ENCODE measurements at places on chromosomes 5 and 9. TPM values are rescaled to one million over a fixed set of nuclear protein-coding genes. Genes with fewer than 3 reads are reported as not detected.

- DNase-seq: no peak
- no peaks in the 10 kb centered on the region for H3K4me1 ChIP-seq
- no peak overlapping the region for H3K27ac ChIP-seq
- H3K27me3 ChIP-seq: no peaks in the 10 kb centered on the region
Measured at GRCh38 chr5:165139721-165140120, 1634.3 kb downstream of the MAT2B start.

Gene SLIT3
- total RNA-seq: 60.5 TPM

Gene DIPK1B
- total RNA-seq: 4.1 TPM

Gene PCDHA11
- total RNA-seq: 0.48 TPM

DNA sequence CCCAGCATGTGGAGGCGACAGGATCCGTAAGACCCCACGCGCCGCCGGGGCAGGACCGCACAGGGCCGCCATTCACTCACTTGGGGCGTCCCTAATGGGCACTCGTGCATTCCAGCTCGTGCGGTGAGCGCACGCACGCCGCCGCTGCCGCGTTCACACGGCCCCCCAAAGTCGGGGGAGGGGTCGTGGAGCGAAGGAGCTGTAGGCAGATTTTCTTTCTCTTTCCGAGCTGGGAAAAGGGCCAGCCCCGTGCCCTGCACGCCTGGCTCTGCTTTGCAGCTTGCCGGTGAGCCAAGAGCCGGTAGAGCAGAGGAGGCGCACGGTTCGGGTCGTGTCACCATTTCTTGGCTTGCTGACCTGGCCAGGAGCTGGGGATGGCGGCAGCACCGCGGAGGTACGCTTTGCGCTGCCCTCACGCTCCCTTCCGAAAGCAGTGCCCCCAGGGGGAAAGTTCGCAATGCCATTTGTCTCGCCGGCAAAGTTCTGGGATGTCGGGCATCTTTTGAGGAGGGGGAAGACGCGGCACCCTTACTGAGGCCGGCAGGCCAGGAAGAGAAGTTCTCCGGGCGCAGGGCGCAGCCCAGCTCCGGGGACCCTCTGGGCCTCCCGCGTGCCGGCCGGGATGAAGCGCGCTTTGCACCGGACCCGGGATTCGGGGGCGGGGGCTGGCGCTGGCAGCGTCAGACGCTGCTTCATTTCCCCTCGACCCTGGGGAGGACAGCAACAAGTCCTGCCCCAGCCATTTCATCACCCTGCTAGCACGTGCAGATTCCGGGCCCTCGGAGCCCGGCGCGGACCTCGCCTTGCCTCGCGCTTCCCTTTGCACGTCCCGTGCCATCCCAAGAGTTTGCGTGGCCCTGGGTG is 898 bp downstream of the STC2 start:
- no peak overlapping the region for H3K27ac ChIP-seq
- peaks cover 52% of the 10 kb centered on the region for H3K4me1 ChIP-seq
- peaks cover 75% of the 10 kb centered on the region for H3K27me3 ChIP-seq
- no peak for DNase-seq
- H3K4me3 ChIP-seq: peak overlapping the region; percentile 8

GRCh38 chr5:31776976-31777651 is 138.2 kb downstream of the PDZD2 start:
- DNase-seq: no peak
- H3K27me3 ChIP-seq: no peaks in the 10 kb centered on the region
- H3K36me3 ChIP-seq: no peaks in the 10 kb centered on the region

DNA sequence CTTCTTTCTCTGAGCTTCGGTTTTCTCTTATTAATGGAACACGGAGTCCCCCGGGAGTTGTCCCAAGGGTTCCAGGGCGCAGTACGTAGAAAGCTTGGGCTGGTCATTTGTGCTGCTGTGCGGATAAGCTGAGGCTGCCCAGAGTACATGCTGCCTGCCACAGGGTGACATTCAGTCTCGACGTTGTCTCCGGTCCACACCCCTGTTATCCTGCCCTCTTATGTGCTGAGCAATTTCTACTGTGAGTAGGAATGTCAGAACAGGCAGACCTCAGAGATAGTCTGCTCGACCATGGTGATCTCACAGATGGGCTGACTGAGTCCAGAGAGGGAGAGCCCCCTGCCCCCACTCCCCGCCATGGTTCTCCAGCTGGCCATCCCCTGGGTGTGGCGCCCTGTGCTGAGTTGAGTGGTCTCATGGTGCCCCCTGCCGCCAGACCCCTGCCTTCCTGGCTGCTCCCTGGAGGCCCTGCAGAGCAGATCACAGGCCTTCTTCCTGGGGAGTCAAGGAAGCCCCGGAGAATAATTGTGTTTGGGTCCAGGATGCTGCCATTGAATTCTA is 124.0 kb downstream of the RGS3 start:
- H3K4me3 ChIP-seq: no peak overlapping the region
- H3K27me3 ChIP-seq: no peaks in the 10 kb centered on the region
- H3K27ac ChIP-seq: no peak overlapping the region
- peaks cover 10% of the 10 kb centered on the region for H3K36me3 ChIP-seq

Gene IL13
- total RNA-seq: not detected

- no peaks in the 10 kb centered on the region for H3K4me1 ChIP-seq
- no peak overlapping the region for H3K27ac ChIP-seq
- DNase-seq: no peak
- H3K4me3 ChIP-seq: no peak overlapping the region
- peaks cover 16% of the 10 kb centered on the region for H3K36me3 ChIP-seq
Measured at GRCh38 chr9:77374266-77374665, 196.9 kb downstream of the VPS13A start.

Gene PIK3R1
- total RNA-seq: 44.9 TPM

Gene FLT4
- total RNA-seq: 1.8 TPM

DNA sequence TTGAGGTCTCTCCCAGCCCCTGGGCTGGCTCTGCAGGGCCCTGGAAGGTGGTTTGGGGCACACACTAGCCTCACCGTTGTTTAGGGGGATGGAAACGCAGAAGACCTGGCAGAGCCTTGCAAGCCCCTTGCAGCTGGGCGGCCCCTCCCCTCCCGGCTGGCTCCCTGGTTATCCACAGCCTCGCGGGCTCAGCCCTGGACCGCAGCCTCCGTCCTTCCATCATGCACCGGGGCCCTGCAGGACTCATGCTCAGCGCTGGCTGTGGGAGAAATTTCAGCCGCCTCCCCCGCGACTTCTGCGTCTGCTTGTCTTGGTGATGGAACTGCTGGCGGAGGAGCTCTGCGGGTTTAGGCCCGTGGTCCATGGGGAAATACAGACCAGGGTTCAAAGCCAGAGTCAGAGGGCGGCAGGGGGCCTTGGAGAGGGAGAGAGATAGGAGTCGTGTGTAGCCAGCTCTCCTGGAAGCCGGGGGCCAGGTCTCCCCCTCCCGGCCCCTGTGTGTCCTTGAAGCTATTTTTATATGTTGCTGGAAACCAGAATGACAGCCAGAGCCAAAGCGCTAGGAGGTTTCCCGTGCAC is 75.8 kb upstream of the IER5L start:
- H3K4me3 ChIP-seq: no peak overlapping the region
- peaks cover 13% of the 10 kb centered on the region for H3K4me1 ChIP-seq
- peaks cover 27% of the 10 kb centered on the region for H3K27me3 ChIP-seq
- H3K27ac ChIP-seq: peak overlapping the region; percentile 19

GRCh38 chr5:152337484-152337883 is 67.6 kb downstream of the NMUR2 start:
- no peaks in the 10 kb centered on the region for H3K27me3 ChIP-seq
- no peak overlapping the region for H3K4me3 ChIP-seq
- H3K36me3 ChIP-seq: no peaks in the 10 kb centered on the region
- no peak overlapping the region for H3K27ac ChIP-seq

GRCh38 chr5:178383919-178384815 is 151.6 kb upstream of the PHYKPL start:
- H3K4me3 ChIP-seq: no peak overlapping the region
- peaks cover 10% of the 10 kb centered on the region for H3K27me3 ChIP-seq
- H3K36me3 ChIP-seq: no peaks in the 10 kb centered on the region
- no peak for DNase-seq
- H3K4me1 ChIP-seq: no peaks in the 10 kb centered on the region

DNA sequence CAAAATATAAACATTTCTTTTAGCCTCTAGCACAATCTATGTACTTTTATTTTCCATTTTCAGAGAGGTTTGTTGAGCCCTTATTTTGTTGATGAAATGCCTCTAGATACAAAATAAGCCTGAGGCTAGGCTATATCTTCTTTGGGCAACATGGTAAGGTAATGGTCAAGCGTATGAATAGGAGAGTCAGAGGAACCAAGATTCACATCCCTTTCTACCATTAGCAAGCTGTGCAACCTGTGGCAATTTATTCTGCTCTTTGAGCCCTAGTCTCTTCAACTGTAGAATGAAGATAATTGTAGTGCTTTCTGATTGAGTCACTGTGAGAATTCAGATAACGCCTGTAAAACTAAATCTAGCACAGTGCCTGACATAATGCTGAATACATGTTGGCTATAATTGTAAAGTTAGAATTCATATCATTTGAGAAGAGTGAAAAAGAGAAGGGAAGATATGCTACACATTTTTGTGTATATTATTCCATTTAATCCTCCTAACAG is 412.5 kb downstream of the CCDC171 start:
- no peaks in the 10 kb centered on the region for H3K4me1 ChIP-seq
- no peak for DNase-seq
- no peaks in the 10 kb centered on the region for H3K27me3 ChIP-seq
- no peaks in the 10 kb centered on the region for H3K36me3 ChIP-seq

Gene SLC36A3
- not detected for total RNA-seq

Gene HSPA5
- 81.2 TPM for total RNA-seq

DNA sequence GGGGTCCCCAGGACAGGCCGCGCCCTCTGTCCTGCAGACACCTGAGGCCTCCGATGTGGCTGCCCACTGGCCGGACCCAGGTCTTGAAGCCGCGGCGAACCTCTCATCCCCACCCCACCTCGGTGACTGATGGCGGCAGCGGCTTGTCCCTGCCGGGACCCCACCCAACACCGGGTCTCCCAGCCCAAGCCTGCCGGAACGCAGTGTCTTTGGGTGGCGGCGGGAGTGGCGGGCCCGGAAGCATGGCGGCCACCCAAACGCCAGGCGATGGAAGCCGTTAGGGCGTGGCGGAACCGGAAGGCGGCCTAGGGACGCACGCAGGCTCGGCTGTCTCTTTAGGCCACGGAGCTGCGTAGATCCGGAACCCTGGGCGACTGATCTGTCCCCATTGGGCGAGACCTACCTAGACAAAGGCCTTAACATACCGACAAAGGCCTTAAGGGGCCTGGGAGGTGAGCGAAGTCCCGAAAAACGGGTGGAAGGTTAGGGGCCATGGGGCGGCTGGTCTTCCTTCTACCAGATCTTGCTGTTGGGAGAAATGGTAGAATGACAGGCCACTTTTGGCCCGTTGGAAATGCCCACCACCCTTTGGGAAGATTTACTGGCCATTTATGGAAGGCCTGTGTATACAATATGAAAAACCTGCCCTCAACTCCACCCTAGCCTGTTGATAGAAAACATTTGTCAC is 94.6 kb upstream of the SMC2 start:
- no peak overlapping the region for H3K4me3 ChIP-seq
- H3K27ac ChIP-seq: no peak overlapping the region
- H3K36me3 ChIP-seq: no peaks in the 10 kb centered on the region
- H3K27me3 ChIP-seq: no peaks in the 10 kb centered on the region
- no peak for DNase-seq

- no peak overlapping the region for H3K27ac ChIP-seq
- DNase-seq: no peak
- no peaks in the 10 kb centered on the region for H3K27me3 ChIP-seq
- H3K4me3 ChIP-seq: no peak overlapping the region
Measured at GRCh38 chr5:82154776-82155175, 123.4 kb downstream of the RPS23 start.

DNA sequence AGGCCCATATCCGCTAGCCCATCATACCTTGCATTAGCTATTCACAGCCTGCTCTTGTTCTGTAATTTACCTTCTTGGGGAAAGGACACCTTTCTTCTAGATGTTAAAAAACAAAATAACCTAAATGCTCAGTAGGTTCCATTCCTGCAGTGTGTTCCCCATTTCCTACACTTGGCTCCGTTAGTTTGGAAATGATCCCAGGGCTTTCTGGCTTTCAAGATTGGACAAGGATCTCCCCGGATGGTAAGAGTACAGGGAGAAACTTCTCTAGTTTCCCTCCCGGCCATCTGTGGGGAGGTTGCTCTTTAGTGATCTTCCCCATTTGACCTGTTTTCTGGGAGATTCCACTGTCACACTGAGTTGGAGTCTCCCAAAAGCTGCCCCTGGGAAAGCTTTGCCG is 27.3 kb upstream of the STC2 start:
- no peak overlapping the region for H3K4me3 ChIP-seq
- H3K4me1 ChIP-seq: no peaks in the 10 kb centered on the region
- H3K27ac ChIP-seq: no peak overlapping the region

DNA sequence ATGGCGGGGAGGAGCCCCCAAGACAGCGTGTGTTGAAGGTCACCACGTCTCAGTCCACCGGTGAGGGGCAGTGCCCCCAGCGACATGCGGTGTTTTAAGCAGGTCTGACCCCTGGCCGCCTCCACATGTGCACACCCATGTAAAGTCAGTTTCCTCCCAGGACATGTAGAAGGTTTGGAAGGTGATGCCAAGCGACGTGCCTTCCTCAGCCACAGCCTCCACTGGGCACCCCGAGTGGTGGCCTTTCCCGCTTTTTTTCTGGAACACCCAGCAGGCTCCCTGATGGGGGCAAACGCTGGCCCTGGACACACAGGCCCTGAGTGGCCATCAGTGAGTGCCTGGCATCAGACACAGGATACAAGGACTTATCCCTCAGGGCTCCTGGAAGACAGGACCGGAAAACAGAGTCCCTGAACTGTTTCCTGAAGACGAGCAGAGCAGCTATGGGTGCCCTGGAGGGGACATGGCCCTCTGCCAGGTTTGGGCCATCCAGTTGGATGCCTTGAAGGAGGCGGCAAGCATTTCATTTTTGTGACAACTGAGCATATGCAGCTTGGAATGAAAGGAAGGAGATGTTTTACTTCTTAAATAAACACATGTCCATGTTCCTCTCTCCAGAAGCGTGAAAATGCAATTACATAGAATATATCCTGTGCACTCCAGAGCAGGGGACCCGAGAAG is 275.8 kb upstream of the IRX2 start:
- no peaks in the 10 kb centered on the region for H3K27me3 ChIP-seq
- DNase-seq: no peak
- no peak overlapping the region for H3K27ac ChIP-seq
- H3K4me3 ChIP-seq: no peak overlapping the region
- no peaks in the 10 kb centered on the region for H3K4me1 ChIP-seq
- H3K36me3 ChIP-seq: no peaks in the 10 kb centered on the region

- H3K27ac ChIP-seq: no peak overlapping the region
- H3K4me3 ChIP-seq: no peak overlapping the region
- H3K27me3 ChIP-seq: no peaks in the 10 kb centered on the region
- DNase-seq: no peak
Measured at GRCh38 chr5:36028816-36029465, 37.7 kb downstream of the UGT3A2 start.

DNA sequence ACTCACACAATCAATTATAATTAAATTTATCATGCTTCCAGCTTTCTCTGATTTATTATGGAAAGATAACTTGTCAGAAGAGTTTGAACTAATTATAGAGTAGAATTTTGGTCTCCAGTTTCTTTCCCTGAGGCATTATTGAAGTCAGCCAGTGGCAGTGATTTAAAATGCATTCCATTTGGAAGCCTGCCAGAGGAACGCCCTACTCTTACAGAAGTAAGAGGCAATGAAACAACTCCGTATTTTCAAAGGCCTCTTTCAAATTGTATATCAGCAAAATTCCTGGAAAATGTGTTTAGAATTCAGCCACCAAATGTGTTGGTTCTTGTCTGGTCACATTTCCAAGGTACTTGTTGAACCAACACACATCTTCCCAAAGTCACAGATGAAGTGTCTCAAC is 640.9 kb downstream of the SEMA5A start:
- peak; percentile 23 for DNase-seq
- no peak overlapping the region for H3K27ac ChIP-seq
- no peaks in the 10 kb centered on the region for H3K27me3 ChIP-seq
- H3K4me3 ChIP-seq: no peak overlapping the region
- no peaks in the 10 kb centered on the region for H3K36me3 ChIP-seq

All from transverse colon (tissue), 4 donors.